ENCODE measurements at places on chromosomes 3 and 15.

GRCh38 chr15:80563372-80563997, 131.6 kb upstream of the ABHD17C start:
- no peak for DNase-seq

DNA sequence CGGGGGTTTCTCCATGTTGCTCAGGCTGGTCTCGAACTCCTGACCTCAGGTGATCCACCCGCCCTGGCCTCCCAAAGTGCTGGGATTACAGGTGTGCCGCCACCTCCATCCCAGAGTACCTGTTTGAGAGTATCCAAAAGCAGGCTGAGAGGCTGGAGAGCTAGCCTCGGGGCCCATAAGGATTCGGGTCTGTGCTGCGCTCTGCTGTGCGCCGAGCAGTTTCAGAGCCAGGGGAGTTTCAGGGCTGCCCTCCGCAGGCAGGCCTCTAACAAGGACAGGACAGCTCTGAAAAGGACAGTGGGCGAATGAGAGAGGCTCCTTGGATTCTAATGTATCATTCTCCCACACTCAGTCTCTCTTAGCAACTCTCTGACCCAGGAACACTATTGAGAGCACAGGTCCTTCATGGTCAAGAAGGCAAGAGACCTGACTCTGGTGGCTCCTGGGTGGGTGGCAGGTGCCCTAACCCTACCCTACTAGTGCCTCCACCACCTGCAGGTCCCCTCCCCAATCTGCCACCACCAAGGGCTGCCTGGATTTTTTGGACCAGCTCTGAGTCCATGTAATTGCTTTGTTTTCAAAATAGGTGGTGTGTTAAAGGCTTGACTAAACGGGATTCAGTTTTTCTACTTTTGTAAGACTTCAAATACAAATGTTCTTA, 27.8 kb downstream of the MAGEF1 start:
- DNase-seq = no peak

DNA sequence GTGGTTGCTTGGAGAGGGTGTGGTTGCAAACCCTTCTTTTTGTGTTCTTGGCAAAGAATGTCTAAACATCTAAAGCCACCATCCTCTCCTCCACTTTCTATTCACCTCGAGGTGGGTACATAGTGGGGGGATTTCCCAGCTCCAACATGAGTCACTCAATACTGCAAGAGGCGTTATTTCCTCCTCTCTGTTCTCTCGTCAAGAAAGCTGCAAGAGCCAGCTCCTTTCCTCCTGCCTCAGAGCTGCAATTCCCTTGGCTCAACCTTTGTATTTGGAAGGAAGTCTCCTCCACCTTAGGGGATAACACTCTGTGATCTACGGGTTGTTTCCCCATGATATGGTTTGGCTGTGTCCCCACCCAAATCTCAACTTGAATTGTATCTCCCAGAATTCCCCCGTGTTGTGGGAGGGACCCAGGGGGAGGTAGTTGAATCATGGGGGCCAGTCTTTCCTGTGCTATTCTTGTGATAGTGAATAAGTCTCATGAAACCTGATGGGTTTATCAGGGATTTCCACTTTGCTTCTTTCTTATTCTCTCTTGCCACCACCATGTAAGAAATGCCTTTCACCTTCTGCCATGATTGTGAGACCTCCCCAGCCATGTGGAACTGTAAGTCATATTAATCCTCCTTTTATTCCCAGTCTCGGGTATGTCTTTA, 138.4 kb downstream of the PLCL2 start:
- no peak for DNase-seq

DNA sequence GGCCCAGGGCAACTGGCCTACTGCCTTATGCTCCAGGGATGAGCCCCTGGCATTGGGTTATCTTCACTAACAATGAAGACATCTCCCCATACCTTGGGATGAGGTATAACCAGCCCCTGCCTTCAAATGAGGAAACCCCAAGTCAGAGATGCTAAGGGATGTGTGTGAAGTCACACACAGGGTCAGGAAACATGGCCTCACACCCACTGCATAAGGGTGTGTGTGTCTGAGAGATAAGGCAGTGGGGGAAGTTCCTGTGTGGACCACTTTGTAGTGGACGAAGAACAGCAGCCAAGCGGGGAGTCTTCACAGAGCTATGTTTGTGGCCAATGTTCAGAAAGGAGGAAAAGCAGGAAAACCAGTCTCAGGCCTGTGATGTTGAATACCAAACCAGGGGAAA, 10.5 kb downstream of the ELP6 start:
- DNase-seq = no peak

GRCh38 chr3:22928216-22929110, 274.7 kb upstream of the UBE2E2 start:
- DNase-seq = no peak

DNA sequence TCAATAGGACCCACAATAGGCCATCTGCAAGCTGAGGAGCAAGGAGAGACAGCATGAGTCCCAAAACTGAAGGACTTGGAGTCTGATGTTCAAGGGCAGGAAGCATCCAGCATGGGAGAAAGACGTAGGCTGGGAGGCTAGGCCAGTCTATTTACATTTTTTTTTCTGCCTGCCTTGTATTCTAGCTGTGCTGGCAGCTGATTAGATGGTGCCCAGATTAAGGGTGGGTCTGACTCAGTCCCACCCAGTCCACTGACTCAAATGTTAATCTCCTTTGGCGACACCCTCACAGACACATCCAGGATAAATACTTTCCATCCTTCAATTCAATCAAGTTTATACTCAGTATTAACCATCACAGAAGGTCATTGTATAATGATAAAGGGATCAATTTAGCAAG, 15.9 kb upstream of the PIAS1 start:
- DNase-seq = no peak

DNA sequence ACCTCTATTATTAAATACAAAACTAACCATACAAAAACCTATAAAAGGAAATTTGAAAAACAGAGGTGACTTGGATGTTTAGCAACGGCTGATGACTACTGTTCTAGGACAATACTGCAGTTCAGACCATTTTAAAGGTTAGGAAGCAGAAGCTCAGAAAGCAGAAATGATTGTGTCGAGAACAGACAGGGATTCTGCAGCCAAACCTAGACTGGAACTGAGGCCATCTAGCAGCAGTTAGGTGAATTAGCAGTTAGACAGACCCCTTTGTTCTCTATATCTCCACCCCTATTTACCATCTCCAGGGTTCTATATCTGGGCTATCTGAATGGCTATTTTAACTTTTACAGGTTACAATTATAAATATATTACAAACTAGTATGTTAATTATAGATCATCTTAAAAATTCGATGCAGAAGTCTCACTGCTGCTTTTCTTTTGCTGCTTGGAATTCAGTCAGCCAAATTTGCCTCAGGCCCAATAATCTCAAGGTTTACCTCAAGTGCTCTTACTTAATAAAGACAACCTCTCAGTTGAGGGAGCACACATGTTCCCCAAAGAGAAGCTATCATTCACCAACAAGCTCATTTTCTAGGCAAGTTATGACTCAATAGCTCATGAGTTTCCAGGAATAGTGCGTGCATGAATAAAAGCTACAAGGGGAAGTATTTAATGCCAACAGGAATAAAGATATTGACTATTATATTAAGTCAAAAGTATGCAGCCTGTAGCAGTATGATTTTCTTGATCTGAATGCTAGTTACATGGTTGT, 9.3 kb upstream of the IL1RAP start:
- no peak for DNase-seq

DNA sequence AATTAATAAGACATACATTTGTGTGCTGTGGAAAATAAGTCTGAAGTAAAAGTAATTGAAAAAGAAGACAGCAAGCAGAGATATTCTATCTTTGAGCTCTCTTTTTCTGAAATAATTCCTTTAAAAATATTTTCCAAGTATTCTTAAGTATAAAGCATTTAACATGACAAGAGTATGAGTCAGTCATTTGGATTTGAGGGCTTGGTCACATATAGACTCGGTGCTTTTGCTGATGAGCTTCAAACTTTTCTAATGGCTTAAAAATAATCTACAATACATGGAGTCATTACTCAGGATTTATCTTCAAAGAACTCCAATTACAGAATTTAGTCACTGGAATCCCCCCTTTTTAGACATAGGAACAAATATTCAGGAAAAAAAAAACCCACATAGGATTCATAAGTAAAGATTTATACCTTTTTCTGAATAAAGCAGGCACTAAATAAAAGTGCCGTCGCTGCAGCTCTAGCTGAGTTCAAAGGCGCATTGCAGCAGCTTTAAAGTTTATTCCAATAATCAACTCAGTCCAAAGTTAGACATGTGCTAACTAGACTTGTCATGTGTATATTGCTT, 147.5 kb downstream of the CTNNB1 start:
- DNase-seq = peak; percentile 51

- DNase-seq = no peak
These were observed 35.5 kb upstream of the ATP1B3 start for GRCh38 chr3:141840737-141841544.

GRCh38 chr3:23877329-23877980, 39.3 kb downstream of the NKIRAS1 start:
- DNase-seq = peak; percentile 74

DNA sequence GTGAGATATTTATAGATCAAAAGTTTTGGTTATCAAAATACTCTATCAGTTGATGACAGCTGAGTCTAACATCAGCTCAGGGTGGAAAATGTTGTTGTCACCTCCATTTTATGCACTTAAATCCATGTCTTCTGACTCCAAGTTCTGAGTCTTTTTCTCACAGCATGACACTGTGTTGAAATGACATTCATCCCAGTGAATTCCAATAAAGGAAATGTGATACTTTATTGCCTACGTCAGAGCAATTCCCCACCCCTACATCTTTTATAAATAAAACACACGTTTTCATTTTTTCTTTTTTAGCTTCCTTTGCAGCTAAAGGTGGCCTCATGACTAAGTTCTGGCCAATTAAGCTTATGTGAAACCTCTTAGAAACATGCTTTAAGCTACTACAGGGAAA, 10.7 kb downstream of the DRD3 start:
- no peak for DNase-seq

GRCh38 chr15:59594493-59594942, 17.1 kb upstream of the GCNT3 start:
- DNase-seq = peak; percentile 41

- DNase-seq = no peak
These were observed 119.1 kb downstream of the TCF12 start for GRCh38 chr15:57037548-57037947.

GRCh38 chr3:141360888-141361598, 7.3 kb upstream of the ZBTB38 start:
- peak; percentile 80 for DNase-seq
